ENCODE measurements at places on chromosomes 5 and 9.
A peak's percentile ranks its signal among the peaks of the same experiment; 100 is the strongest.

- no peak for DNase-seq
These were observed 45.0 kb downstream of the BARX1 start for GRCh38 chr9:93910196-93910595.

- no peak for DNase-seq
These were observed 207.6 kb downstream of the HSPA4 start for GRCh38 chr5:133259199-133259997.

DNA sequence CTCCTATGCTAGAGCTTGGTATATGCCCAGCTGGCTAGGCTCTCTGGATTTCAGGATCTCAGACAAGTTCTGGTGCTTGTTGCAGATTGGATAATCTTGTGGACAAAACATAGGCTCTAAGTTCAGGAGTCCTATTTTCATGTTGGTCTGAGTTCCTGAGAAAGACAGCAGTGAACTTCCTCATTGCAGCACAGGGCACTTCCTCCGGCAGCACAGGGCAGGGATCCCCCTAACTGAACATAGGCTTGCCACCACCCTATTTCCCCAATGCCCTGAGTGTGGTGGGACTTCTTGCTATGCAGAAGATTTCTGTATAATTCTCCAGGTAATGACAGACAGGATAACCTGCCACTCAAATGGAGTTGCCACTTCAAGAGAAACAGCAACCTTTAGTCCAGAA, 220.1 kb downstream of the PIK3R1 start:
- no peak for DNase-seq

- no peak for DNase-seq
These were observed 104.6 kb downstream of the MTX3 start for GRCh38 chr5:79886456-79886855.

DNA sequence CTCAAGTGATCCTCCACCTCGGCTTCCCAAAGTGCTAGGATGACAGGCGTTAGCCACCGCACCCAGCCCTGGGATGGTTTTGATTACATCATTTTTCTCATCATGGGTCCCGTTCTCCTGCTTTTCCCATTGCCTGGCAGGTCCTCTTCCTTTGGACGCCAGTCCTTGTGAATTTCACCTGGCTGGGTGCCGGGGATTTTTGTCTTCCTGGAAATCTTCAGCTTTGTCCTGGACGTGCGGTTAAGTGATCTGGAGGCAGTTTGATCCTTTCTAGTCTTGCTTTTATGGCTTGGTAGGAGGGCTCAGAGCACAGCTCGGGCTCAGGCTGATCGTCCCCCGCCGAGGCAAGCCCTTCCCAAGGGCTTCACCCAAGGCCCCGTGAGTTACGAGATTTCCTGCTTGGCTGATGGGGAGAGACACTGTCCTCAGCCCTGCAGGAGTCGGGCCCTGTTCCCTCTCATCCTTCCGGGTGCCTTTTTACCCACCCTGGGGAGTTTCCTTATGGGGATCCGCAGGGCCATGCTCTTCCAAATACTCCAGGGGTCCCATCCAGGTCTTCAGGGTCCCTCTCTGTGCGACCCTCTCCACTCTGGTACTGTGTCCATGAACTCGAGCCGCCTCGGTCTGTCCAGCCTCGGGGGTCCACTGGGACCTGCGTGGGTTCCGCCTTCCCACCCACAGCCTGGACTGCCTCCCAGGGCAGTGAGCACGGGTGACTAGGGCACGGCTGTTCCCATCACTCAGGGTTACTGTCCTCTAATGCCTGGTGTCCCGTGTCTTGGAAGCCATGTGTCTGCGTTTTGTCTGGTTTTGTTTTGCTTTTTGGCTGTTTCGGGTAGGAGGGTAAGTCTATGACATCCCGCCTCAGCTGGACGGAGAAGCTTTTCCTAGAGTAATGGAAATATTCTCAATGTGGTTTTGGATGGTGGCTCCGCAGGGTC, 22.3 kb upstream of the EGFL7 start:
- DNase-seq = no peak

GRCh38 chr9:136328622-136329041, 1.3 kb downstream of the GPSM1 start:
- peak; percentile 29 for DNase-seq

- no peak for DNase-seq
These were observed 166.9 kb upstream of the KLF9 start for GRCh38 chr9:70581214-70581954.

GRCh38 chr5:107301999-107302398, 368.7 kb downstream of the EFNA5 start:
- DNase-seq = no peak

DNA sequence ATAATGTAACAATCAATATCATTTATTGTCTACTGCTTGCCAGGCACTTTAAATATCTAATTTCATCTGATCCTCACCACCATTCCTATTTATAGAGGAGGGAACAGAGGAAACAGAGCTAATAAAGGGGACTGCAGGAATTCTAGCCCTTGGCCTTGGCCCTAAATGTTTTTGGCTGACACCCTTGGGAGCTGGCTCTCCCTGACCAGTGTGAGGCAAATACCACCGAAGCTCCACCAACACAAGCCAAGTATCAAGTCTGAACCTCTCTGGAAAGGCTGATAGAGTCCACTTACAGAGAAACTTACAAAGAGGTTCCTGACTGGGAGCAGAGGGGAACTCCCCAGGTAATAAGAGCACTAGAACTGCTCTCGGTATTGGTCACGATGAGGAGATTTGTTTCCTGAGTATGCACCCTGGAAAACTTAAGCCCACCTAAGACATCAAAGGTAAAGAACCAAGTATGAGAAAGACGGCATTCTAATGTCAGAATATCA, 243.1 kb upstream of the PANK3 start:
- no peak for DNase-seq

- peak; percentile 3 for DNase-seq
These were observed 12.9 kb upstream of the ACTBL2 start for GRCh38 chr5:57495285-57496086.

DNA sequence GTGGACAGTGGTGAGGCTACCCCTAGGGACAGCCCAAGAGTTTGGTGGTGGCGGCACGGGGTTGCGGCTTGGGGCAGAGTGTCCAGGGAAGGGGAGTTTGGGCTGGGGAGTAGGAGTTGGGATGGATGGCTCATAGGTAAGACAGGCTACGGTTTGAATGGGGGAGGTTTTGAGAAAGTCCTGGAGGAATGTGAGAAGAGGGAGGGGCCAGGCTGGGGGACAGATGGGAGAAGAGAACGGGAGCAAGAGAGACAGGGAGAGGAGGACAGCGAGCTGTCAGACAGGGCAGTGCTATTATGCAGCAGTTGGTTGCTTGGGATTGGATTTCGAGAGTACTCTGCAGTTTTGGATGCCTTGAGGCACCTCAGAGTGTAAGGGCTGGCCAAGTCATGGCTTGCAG, 24.5 kb downstream of the PSD2 start:
- no peak for DNase-seq

DNA sequence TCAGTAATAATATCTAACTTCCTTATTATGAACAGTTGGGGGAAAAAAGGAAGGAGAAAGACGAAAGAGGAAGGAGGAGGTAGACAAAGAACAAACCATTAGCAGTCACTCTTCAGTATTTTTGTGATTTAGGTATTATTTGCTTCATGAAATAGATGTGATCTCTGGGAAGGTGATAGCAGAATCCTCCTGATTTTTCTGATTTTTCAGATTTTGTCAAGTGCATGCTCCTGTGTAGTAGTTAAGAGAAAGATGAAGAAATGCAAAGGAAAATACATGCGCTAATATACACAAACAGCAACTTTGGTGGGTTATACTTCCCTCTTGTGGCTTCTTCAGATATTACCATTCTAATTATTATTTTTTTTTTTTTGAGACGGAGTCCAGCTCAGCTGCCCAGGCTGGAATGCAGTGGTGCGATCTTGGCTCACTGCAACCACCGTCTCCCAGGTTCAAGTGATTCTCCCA, 31.6 kb downstream of the LMNB1 start:
- DNase-seq = peak; percentile 47

DNA sequence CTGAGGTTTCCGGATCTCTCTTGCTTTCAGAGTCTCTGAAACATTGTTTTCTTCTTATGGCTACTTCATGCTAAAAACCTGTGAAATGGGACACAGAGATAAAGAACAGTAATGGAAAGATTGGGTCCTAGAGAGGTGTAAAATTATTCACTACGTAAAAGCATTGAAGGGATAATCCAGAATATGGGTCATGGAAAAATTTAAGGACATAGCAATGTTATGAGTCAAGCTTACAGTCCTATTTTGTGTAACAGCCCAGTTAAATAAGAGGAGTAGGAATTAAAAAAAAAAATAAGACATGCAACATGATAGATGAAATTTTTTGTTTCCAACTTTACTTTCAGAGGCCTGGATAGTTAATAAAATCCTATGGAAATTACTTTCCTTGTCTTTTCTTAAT, 61.9 kb upstream of the ELL2 start:
- peak; percentile 78 for DNase-seq

DNA sequence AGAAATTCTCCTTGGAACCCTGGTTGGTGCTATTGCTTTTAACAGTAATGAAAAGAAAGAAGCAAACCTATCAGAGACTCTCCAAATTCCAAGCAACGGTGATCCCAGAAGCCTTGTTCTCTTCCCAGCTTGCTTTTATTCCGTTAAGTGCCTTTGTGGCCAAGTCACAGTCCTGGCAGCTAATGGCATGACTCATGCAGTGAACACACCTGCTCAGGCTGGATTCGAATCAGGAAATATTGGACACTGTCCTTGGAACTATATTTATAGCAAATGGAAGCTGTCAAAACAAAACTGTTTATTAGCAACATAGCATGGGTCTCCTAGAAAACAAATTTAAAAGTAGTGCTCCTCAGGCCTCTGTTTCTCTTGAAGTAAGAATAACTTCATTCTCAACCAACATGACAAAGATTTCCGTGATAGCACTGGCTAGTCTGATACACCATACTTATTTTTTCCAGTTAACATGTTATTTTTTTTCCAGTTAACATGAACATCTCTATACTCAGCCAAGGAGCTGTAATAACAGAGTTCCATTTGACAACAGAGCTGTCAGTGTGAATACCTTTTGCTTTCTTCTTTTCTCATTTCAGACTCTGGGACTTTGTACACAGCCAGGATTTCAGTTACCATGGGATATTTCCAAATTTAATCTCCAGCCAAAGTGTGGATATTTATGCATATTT, 502.4 kb downstream of the GADD45G start:
- peak; percentile 57 for DNase-seq

- no peak for DNase-seq
These were observed 127.7 kb downstream of the ZDHHC21 start for GRCh38 chr9:14565352-14566016.

DNA sequence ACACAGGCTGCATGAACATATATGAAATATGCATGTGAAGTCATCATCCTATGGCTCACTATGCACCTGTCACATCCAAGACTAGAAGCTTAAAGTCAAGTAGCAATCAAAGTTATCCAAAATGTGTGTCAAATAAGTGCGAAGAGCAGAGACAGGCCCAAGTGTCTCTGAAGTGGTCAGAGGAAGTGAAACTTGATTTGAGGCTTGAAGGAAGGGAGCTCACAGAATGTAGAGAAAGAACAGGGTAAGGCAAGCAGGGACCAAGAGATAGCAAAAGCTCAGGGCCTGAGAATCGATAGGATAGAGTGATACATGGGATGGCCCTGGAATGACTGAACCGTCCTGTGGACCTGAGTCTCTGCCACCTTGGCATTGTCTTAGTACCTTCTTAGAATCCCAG, 274.3 kb upstream of the TRPC7 start:
- no peak for DNase-seq

DNA sequence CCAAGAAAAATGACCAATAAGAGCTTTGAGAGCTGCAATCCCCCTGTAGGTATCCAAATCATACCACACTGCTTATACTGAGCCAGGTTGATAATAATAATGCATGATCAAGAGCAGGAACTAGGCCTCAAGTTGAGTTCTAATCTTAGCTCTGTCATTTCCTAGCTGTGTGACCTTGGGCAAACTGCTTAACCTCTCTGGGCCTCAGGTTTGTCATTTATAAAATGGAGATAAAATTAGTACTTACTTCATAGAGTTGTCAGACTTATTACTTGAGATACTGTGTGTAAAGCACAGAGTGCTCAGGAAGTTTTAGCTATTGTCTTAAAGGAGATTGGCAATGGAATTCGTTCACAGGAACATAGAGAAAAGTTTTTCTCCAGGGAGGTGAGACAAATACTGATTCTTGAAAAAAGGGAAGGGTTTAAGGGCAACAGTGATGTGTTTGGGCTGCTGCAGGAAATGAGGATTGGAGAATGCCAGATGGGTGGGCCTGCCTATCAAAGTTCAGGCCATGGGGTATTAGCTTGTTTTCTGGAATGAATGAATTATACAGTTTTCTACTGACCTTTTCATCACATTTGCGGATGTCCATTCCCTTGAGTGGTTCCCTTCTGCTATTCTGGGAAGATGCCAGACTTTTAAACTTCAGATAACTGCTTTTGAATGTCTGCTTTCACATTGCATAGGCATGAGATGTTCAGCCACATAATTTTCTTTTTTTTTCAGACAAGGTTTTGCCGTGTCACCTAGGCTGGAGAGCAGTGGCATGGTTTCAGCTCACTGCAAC, 10.2 kb upstream of the ATP6V0E1 start:
- DNase-seq = peak; percentile 89

- DNase-seq = no peak
These were observed 724 bp downstream of the MACROH2A1 start for GRCh38 chr5:135398160-135398854.

GRCh38 chr5:65483546-65484346, 2.0 kb upstream of the ADAMTS6 start:
- DNase-seq = peak; percentile 76

DNA sequence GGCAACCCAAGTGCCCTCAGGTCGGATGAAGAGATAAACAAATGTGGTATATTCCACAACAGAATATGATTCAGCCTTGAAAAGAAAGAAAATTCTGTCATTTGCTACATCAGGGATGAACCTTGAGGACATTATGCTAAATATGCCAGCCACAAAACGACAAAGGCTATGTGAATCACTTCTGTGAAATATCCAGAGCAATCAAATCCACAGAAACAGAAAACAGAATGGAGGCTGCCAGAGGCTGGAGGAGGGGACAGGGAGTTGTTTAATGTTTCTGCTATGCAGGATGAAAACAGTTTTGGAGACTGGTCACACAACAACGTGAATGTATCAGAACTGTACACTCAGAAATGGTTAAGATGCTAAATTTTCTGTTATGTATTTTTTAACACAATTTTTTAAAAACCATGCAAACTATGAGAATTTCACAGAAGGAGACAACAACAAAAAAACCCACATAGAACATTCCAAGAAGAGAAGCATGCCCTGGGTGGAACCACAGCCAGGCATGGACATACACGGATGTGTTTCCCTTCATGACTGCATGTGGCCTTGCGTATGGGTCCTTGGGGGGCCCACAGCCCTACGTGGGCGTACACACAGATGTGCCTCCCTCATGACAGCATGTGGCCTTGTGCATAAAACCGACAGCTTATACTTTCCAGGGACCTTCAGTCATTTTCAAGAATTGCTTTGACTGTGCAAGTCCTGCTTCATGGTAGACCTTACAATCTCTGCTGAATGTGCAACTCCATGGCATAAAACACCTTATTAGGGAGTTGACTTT, 146.7 kb downstream of the ROR2 start:
- DNase-seq = peak; percentile 57

- DNase-seq = no peak
These were observed 3.6 kb downstream of the BRIX1 start for GRCh38 chr5:34919077-34919476.

- DNase-seq = no peak
These were observed 36.9 kb downstream of the MACIR start for GRCh38 chr5:103295424-103295823.

Data from fibroblast of upper back skin (primary cell).